Fibroblast of skin of left quadriceps (primary cell): ENCODE measurements at places on chromosomes 2 and 18.
A peak's percentile ranks its signal among the peaks of the same experiment; 100 is the strongest.

DNA sequence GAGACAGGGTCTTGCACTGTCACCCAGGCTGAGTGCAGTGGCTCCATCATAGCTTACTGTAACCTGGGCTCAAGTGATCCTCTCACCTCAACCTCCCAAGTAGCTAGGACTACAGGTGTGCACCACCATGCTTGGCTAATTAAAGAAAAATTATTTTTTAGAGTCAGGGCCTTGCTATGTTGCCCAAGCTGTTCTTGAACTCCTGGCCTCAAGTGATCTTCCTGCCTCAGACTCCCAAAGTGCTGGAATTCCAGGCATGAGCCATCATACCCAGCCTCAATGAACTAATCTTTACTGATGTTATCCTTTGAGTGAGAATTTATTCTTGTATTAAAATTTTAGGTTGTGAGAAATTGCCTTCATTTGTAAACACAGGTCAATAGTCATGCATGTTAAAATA is 27.0 kb upstream of the CD28 start:
- DNase-seq = no peak

GRCh38 chr18:6607343-6607742 is 122.2 kb upstream of the ARHGAP28 start:
- DNase-seq = no peak

DNA sequence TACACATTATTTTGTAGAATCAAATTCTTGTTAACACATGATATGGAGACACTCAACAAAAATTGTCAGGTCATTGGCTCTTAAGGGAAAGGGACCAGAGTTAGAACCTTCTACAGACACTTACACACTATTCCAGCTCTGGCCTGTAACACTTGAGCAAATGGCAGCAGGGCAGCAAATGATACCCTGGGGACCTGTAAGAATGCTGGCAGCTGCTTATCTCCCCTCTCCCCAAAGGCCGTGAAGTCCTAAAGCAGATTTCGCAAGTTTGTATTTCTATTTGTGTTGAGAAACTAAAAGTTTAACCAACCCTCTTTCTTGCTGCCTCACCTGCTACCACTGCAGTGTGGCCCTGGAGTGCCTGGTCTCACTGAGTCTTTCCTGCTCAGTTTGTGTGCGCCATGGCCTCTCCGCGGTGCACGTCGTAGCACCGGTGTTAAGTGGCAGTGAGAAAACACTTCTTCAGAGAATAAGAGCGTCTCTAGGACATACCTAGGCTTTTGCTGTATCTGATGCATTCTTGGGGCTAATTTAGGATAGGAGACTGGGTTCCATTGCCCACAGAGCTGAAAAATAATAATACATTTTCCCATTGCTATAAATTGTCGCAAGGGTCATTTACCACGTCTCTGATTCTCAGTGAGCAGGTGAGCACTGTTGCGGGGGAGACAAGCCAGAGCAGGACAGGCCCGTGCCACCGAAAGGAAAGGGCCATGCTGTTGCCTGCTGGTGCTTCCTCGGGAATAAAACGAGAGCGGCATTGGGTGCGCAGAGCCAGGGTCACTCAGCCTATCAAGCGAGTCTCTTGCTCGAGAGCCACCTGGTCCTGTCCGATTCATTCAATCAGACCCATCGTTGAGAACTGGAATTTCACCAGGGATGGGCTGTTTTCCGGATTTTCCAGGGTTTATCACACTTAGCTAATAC is 204.9 kb downstream of the PTGR3 start:
- DNase-seq = no peak

GRCh38 chr18:24703316-24703715 is 242.9 kb downstream of the HRH4 start:
- no peak for DNase-seq

GRCh38 chr2:4340536-4340935 is 637.2 kb downstream of the DCDC2C start:
- DNase-seq = no peak

- DNase-seq = no peak
These were observed 159.5 kb downstream of the TNS1 start for GRCh38 chr2:217843324-217843723.

DNA sequence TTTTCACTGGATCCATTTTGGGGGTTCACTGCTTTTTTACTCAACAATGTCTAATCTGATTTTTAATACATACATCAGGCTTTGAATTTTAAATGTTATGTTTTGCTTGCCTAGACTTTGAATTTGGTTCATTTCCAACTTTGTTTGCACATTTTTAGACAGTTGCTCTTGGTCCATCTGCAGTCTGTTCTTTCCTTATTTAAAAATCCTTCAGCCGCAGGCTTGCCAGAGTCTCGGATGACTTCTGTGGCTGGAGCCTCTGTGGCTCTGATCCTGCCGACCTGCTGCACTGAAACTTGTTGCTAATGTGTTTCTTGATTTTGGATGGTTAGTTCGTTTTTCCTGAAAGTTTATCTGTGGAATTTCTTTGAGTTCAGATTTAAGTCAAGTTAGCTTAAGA is 172.0 kb upstream of the ALKAL2 start:
- no peak for DNase-seq

DNA sequence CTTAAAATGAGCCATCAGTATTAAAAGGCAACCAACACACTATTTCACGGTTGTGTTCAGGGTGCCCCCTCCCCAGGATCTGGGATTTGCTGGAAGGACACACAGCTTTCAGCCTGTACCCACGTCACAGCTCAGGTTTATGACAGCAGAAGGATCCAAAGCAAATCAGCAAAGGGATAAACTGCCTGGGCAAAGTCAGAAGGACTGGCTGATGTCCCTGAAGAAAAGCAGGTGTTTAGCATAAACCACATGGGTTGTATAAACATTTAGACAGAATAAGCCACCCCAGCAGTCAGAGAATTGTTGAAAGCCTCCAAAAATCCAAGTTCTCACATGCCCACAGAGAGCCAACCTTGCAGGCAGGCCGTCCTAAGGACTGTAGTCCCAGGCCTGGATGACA is 63.9 kb downstream of the CD226 start:
- no peak for DNase-seq

GRCh38 chr2:23036629-23037028 is 348.4 kb upstream of the KLHL29 start:
- no peak for DNase-seq

- DNase-seq = no peak
These were observed 1351.6 kb upstream of the NRXN1 start for GRCh38 chr2:52383541-52383940.

DNA sequence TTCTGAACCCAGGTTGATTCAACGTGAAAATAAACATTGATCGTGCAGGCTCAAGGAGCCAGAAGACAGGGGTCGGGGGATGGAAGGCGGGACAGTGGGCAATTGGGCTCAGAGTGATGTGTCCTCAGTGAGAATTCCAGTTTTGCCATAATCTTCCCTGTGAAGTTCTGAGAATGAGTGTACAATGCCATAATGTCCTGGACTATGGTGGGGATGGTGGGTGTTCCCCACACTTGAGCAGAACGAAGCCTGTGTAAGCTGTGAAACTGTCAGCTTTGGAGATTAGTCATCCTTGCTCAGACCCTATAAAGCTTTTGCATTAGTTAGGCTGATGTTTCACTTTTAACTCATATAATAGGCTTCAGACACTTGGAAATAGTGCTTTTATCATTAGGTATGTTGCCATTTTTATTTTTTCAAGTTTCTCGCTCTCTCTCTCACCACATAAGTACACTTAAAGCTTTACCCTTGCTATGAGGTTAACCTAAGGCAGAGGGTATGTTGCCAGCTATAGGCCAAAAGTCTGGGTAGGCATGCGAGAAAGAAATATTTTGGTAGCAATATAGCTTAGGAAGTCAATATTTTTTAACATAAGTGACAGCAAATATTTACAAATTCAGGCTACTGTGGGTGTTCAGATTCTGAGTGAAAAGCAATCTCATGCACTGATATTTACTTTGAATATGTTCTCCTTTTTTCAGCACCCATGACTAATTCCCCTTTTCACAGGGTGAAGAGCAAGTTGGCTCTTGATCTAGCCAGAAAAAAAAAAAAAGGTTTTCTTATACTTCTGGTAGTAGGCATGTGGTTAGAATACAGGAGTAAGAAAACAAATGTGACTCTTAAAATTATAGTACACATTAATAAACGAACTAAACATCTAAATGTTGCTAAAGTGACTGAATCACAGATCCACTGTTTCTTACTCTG is 47.2 kb downstream of the CDC42EP3 start:
- no peak for DNase-seq

DNA sequence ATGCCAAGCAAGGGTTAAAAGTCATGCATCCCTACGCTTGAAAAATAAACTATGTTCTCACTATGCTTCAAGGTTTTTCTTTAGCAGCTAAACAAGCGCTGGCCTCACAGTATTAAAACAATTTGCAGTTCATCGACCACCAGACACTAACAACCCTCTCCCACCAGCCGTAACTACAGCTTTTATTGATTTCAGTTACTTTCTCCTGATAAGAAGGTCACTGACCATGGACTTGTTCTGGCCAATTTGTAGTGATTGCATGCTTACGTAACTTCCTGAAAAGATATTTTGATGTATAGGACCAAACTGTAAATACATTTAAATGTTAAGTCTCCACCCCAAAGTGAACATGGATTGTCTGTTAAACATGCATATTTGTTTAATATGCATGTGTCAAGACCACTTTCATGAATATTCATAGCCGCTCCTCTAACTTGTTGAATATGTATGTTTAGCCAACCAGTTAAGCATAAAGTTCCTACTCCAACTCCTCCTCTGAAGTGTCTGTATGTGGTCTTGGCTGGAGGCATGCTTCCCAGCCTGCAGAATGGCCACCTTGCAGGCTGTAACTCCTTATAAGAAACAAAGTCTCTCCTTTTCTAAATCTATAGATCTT is 1.7 kb upstream of the THOC1 start:
- DNase-seq = no peak

GRCh38 chr18:59488899-59489298 is 129.8 kb upstream of the LMAN1 start:
- DNase-seq = no peak

DNA sequence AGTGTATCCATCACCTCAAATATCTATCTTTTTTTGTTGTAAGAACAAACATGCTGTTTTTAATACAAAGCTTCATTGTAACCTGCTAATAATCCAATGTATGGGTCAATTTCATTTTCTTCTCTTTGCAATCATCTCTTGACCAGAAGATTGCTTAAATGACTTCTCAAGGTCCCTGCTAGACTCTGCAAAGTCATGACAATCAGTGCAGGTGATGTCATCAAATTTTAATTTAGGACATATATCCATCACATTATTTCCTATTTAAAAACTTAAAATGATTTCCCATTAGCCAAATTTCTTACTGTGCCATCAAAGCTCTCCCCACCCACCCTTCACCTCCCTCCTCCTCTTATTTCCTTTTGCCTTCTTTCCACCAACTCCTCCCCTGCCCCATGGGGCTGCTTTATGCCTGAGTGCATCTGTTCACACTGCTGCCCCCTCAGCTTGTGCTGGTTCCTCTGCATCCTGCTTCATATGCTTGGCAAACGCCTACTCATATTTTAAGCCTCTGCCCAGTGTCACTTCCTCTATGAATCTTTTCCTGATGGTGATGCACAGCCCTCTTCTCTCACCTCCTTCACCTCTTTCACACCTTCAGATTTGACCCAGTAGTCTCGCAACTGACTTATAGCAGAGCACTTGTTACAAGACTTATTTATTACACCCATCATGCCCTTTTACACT is 20.3 kb downstream of the PLEK start:
- DNase-seq = no peak

- DNase-seq = no peak
These were observed 1489.7 kb downstream of the LRP1B start for GRCh38 chr2:140641163-140641562.

GRCh38 chr2:178910005-178910404 is 102.8 kb upstream of the TTN start:
- DNase-seq = no peak

DNA sequence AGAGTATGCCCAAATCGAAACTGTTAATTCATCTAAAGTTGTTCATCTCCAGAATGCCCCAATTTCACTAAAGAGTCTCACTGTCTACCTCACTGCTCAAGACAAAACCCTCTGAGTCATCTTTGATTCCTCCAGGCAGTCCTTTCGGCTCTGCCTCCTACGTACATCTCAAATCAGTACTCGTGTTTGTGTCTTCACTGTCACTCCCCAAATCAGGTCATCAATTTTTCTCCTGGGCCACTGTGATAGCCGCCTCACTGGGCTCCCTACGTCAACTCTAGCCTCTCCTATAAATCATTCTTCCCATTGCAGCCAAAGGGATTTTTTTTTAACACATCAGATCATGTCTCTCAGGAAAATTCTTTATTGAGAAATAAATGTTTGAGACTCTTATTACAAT is 42.1 kb upstream of the TTC39C start:
- no peak for DNase-seq

DNA sequence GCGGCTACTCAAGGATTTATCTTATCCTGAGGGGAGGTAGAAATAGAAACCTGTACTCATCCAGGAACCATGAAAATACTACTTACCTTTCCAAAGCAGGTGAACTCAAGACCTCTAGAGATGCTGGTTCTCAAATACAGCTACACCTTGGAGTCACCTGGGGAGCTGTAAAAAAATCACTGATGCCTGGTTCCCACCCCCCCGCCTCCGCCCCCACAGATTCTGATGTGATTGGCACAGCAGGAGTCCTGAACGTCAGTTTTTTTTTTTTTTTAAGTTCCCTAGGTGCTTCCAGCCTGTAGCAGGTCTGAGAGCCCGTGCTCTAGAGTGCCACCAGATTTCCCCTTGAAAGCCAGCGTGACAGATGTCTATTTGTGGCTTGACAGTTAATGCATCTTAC is 113.6 kb downstream of the MRO start:
- no peak for DNase-seq

DNA sequence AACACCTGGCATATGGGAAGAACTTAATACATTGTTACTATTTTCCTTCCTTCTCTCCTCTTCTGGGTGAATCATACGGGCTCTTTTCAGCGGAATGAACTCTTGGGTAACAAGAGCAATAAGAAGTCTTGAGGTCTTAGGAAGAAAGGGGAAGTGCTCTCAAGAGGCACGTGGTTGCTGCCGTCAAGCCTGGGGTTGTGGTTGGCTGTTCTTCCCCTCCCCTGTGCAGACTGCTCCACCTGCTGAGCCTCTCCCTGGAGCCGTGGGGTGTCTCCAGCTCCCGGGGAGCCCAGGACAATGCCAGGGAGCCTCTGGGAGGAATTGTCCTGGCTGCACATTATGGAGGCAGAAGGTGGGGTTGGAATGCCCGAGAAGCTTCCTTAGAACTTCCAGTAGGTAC is 19.4 kb downstream of the TOGARAM2 start:
- DNase-seq = no peak

- no peak for DNase-seq
These were observed 584 bp downstream of the COA5 start for GRCh38 chr2:98607741-98608115.

- DNase-seq = no peak
These were observed 910.4 kb upstream of the GYPC start for GRCh38 chr2:125745514-125745913.

- DNase-seq = no peak
These were observed 6.7 kb downstream of the CAVIN2 start for GRCh38 chr2:191839918-191840804.

- DNase-seq = no peak
These were observed 22.2 kb upstream of the STK25 start for GRCh38 chr2:241530571-241530970.

- no peak for DNase-seq
These were observed 57.2 kb downstream of the SF3B1 start for GRCh38 chr2:197377670-197378069.

- DNase-seq = peak; percentile 58
These were observed 306.9 kb upstream of the NT5C1B start for GRCh38 chr2:18896125-18896764.

GRCh38 chr2:130795431-130795830 is 40.1 kb downstream of the AMER3 start:
- DNase-seq = no peak

GRCh38 chr2:217836901-217837491 is 165.8 kb downstream of the TNS1 start:
- no peak for DNase-seq
